Stimulated activated CD8-positive, alpha-beta memory T cell treated with anti-CD3 and anti-CD28 coated beads, Interleukin-7, amount 100 ng/mL, for 1 hour (primary cell): ENCODE measurements at places on chromosomes 4 and X.

DNA sequence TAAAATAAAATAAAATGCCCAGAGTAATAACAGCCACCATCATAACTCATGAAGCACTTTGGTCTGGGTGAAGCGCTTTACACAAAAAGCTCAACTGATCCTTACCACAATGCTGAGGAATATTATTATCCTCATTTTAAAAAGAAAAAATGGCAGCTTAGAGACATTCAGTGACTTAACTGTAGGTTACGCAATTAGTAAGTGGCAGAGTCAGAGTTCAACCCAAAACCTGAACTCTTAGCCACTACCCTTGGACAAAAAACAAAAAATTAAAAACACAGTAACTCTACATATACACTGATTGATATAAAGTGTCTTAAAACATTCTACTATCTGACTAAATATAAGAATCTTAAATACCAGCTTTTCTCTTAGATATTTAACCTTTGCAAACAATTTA lies 34.9 kb downstream of the MAOB start:
- DNase-seq, result no peak

DNA sequence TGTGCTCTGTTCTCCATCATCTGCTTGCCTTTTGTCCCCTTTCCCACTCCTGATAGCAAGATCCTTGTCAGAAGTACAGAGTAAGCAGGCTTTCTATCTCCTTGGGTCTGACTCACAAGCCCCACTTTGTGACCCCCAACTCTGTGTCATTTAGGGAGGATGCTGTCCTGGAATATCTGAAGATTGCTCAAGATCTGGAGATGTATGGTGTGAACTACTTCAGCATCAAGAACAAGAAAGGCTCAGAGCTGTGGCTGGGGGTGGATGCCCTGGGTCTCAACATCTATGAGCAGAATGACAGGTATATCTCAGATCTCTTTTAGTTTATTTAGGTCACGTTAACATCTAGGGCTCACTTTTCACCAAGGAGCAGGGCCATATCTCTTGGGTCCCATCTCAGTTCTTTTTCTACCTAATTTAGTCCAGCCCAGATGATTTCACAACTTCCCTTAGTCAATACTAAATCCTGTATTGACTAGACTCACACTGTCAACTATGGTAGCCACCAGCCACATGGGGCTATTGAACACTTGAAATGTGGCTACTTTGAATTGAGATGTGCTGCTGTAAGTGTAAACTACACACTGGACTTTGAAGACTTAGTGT lies 64.3 kb downstream of the MSN start:
- no peak for DNase-seq

DNA sequence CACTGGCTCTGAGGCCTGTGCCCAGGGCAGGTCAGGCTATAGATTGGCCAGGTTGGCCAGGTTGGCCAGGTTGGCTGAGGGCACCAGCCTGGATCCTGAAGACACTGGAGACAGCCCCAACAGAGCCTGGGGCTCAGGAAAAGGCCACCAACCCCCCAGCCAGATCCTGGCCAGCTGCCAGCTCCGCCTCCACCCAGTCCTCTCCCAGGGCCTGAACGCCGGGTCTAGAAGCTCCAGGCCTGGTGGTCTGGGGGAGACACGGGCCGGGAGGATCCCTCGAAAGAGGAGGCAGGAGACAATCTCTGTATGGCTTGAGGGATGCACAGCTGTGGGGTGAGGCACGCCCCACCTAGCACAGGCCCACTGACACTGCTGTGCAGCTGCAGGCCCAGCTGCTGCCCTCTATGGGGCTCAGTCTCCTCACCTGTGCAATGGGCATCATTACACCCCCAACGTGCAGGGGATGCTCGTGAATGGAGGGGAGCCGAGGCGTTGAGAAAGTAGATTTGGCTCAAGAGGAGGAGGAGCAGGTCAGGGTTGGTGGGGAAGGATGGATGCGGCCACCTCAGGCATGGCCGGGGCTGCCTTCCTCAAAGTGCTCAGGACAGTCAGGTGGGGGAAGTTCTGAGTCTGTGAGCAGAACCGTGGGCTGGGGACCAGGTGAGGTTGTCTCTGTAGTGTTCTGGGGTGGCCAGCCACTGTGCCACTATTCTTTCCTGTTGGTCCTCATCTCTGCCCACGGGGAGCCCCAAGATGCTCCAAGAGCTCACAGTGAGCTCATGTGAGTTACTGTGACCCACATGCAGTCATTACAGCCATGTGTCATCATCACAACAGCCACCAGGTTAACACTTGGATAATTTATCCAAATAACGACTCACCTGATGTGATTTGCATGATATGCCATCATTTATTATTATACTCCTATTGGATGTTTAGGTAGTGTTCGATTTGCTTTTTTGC lies 10.8 kb upstream of the GAGE10 start:
- DNase-seq, result no peak

GRCh38 chrX:72268597-72269365 lies 8.3 kb downstream of the RPS4X start:
- DNase-seq, result no peak

DNA sequence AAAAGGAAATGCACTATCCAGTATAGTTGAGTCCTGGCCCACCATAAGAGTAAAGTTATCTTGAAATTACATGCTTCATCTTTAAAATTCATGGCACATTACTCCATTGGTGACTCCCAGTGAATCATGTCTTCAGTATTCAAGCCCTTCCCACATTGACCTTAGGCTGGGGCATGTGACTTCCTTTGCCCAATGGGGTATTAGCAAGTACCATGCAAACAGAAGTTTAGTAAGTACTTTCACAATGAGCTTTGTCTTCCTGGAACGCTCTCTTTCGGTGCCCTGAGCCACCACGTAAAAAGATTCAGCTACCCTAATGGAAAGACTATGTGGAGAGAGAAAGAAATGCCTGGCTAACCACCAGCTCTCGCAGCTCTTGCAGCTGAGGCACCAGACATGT lies 235.4 kb downstream of the HNRNPD start:
- no peak for DNase-seq

DNA sequence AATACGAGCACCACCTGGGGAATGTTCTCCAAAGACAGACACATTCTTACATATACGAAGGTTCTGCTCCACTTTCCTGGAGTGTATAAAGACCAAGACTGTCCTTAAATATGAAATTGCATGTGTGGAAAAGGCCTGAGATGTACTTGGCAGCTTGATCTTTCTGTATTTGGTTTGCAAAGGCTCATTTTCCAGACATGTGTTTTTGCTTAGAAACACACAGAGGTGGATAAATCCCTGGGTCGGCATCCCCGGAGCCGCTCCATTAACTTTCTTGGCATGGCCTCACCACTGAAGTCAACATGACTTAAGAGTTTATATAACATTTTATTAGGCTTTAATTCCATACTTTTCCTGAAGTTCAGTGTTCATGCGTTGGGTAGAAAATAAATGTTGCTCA lies 239.4 kb downstream of the LDB2 start:
- DNase-seq, result no peak

DNA sequence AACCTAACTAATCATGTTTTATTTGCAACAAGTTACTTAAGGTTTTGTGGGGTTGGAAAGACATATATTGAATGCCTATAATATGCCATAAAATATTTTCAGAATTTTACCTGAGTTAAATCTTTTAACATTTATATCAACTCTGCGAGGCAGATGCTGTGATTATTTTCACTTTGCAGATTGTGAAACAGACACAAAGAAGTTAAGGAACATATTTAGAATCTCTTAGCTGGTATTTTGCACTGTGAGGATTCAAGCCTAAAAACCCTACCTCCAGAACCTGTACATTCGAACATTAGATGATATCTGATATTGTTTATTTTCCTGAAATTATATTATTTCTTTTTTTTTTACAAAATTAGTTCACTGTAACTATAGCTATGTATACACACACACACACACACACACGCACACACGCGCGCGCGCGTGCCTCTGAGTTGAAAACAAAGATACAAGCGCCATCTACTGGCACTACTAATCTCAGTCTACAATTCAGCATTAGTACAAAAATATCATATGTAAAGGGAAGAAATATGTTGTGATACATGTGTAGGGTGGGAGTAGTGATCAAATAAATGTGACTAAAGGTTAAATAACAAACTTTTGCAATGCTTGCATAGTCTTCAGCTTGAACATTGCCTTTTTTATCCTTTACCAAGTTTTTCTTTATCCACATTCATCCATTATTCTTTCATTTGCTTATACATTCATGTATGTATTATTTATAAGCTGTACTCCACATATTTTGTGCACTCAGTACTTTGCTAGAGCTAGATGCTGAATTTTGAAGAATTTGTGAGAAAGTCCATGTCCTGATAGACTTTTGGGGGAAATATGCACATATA lies 61.5 kb downstream of the ANXA10 start:
- peak; percentile 20 for DNase-seq

GRCh38 chr4:25811374-25811690 lies 51.5 kb downstream of the SEL1L3 start:
- no peak for DNase-seq

- DNase-seq, result no peak
These were observed 15.9 kb downstream of the SPACA5 start for GRCh38 chrX:48022738-48023137.

DNA sequence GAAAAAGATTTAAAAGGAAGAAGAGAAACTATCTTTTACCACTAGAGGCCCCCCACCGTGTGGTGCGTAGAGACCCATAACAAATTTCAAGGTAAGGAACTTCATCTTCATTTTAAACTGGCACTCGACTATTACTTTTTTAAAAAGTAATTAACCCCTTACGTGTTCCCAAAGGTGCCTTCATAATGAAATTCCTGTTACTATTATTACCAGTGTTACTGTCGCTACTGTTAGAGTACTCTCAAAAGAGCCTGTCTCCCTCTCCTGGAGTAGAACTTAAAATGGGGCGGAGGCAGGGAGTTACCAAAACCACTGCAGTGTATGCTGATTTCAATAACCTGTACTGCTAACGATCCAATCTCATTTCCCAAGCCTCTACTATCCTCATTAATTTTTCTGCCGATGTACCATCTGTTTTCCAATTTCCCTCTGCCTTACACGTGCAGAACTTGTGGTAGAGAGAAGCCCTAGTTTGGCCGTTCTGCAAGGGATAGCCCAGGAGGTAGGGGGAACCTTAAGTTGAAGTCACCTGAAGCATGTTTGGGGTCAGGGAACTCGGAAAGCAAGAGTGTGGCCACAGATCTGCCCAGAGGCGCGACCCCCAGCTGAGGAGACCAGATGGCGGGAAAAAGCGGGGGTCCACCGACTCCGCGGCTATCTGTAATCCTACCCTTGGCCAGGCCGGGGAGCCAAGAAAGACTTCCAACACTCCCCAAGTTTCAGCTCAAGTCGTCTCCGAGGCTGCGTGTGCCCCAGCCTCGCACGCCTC lies 720 bp upstream of the STK26 start:
- DNase-seq, result no peak

DNA sequence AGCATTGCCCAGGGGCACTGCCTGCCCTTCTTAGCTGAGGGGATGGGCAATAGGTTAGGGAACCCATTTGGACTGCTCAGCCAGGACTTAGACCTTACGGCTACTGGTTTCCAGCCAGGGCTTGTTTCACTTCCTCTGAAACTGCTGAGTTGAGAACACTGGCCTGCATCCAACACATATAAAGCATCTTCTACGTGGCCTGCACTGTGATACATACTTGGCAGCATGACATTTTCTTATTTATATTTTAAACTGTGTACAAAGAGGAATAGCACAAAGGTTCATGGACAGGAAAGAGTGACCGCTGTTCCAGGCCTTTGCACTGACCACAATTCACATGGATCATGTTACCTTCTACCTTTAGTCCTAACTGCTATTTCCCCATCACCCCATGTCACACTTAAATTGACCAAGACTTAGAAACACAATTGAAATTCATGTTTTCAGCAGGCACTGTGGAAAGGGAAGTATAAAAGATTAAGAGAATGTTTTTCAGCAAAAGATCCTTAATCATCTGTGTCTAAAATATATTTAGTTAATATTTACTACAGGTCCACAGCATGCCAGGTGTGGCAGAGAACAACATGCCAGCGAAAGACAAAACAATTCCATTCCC lies 43.7 kb downstream of the NLGN4X start:
- DNase-seq, result no peak

- DNase-seq, result no peak
These were observed 414.9 kb downstream of the CENPC start for GRCh38 chr4:67130411-67130810.

- no peak for DNase-seq
These were observed 49.2 kb upstream of the HDAC8 start for GRCh38 chrX:72621625-72622485.

DNA sequence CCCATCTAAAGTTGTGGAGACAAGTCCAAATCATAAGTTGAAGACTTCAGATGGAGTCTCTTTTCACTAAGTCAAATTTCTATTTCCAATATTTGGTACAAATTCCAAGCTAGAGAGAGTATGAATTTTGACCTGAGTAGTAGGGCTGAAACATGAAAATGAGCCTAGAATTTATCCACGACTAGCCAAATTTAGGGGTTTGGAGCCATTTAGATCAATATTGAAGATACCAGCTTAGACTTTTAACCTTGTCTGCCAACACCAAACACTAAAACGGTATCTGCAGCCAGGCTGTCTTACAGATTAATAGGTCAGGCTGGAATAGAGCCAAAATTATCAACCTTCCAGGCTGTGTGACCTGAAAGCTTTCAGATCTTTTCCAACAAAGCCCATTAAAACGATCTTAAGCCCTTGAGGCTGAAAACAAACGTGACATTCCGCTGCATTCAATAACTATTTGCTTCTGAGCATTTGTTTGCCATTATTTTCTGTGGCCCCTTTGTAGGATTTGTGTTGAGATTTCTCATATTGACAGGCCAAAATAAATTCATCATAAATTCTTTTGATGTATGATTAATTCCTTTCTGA lies 268.7 kb upstream of the DKK2 start:
- DNase-seq, result no peak

GRCh38 chr4:61714387-61714911 lies 514.3 kb downstream of the ADGRL3 start:
- no peak for DNase-seq

DNA sequence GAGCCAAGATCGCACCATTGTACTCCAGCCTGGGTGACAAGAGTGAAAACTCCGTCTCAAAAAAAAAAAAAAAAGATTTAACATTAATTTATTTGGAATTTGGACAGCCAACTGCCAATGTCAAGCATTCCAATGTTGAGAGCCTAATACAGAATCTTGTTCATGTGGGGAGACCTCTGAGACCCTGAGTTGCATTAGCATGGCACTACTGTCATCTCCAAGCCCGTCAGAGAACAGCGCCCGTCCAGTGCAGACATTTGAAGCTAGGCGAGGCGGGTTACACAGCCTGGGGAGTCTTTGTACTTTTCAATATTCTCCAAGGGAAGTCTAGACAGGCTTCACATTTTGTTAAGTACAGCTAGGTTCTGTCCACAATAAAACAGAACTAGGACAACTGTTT lies 126.7 kb downstream of the CHRNA9 start:
- no peak for DNase-seq

DNA sequence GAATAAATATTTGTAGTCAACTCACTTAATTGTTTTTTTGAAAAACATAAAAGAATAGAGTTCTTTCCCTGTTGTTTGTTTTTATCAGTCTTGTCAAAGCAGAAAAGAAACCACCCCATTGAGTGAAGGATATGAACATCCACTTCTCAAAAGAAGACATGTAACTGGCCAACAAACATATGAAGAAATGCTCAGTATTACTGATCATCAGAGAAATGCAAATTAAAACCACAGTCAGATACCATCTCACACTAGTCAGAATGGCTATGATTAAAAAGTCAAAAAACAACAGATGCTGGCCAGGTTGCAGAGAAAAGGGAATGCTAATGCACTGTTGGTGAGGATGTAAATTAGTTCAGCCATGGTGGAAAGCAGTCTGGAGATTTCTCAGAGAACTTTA lies 326.1 kb upstream of the EMCN start:
- no peak for DNase-seq
